ENCODE measurements at places on chromosomes 5 and 9.
A peak's percentile ranks its signal among the peaks of the same experiment; 100 is the strongest.

- no peak for ATAC-seq
These were observed 13.3 kb upstream of the GADD45G start for GRCh38 chr9:89591274-89592212.

DNA sequence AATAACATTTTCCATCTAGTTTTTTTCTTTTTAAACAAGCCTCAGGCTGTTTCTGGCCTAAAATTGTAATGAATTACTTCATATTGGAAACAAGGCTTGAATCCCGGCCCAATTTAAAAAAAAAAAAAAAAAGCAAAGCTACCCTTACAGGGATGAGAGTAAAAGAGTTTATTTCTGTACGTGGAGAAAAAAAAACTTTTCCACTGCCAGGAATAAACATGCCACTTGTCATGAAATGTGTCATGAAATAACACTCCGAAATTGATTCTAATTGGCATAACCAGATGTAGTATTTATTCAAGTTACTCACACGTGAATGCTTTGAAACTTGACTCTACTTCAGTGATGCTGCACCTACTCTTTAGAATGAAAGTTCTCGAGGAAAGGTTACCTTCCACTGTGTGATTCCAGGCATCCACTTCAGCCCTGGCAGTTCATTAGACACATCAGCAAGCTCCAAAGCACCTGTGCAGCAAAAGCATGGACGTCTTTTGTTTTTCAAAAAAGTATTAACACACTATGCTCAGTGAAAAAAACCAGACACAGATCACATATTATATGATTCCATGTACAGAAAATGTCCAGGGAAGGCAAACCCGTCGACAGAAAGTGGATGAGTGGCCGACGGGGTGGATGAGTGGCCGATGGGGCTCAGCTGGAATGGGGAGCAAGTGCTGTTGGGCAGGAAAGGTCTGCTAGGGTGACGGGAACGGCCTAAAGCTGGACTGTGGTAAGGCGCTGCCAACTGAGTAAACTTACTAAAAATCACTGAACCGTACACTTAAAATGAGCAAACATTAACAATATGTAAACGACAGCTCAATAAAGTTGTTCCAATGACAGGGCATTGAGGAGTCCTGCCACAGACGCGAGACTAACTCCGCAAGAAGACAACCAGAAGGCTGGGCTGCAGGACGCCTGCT, 21.2 kb downstream of the NSUN2 start:
- no peak for ATAC-seq

GRCh38 chr5:33441241-33442177, 744 bp downstream of the TARS1 start:
- ATAC-seq: peak; percentile 36

DNA sequence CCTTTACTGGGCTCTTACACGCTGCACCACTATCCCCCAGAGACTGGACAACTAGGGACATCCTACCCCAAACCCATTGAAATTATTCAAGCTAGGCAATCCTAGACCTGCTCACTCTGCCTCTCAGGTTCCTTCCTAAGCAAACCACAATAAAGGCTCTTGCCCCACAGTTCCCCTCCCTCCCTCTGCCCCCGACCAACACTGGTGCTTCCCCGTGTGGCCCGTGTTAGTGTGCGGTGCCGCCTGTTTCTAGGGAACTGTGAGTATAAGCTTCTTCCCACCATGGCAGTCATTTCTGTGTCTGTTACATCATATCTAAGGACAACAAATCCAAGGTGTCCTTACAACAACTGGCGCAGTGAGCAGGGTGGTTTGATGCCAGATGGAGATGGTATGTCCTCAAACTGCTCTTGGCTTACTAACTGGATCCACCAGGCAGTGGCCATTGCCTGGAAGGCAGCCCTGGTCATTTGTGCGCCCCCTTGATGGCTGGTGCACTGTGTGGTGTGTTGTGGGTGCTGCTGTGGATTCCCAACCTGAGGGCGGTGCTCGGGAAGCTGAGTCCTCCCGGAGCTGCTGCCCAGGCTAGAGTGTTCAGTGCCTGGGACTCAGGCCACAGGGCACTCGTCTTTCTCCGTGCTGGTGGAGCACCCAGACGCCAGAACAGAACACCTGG, 8.4 kb upstream of the MXD3 start:
- ATAC-seq: no peak

DNA sequence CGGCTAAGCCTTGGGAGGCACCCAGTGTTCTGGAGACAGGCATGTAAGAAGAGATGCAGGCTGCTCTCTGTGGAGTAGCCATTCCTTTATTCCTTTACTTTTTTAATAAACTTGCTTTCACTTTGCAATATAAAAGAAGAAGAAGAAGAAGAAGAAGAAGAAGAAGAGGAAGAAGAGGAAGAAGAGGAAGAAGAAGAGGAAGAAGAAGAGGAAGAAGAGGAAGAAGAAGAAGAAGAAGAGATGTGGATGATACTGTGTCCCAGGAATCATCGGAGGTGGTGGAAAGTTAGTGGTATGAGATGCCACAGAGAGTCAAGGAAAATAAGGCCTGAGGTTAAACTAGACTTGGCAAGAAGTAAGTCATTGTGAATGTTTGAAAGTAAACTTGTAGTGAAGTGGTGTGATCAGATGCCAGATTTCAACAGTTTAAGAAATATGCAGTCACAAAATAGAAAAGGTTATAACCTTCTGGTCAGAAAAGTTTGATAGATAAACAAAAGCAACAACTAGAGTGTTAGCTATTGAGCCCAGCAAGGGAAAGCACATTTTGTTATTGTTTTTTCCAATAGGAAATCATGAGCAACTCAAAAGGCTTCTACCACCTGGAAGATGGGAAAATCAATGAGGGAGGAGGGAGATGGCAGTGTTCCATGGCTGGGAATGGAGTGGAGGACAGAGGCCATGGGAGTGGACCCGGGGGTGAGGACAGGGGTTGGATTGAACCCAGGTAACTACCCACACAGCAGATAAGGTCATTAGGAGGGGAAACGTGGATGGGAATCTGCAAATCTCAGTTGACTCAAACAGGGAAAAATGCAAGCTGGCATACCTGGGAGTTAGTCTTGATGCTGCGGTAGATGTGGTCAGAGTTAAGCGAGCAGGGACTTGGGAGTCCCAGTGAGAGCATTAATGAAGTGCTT, 16.8 kb downstream of the AOPEP start:
- ATAC-seq: no peak

DNA sequence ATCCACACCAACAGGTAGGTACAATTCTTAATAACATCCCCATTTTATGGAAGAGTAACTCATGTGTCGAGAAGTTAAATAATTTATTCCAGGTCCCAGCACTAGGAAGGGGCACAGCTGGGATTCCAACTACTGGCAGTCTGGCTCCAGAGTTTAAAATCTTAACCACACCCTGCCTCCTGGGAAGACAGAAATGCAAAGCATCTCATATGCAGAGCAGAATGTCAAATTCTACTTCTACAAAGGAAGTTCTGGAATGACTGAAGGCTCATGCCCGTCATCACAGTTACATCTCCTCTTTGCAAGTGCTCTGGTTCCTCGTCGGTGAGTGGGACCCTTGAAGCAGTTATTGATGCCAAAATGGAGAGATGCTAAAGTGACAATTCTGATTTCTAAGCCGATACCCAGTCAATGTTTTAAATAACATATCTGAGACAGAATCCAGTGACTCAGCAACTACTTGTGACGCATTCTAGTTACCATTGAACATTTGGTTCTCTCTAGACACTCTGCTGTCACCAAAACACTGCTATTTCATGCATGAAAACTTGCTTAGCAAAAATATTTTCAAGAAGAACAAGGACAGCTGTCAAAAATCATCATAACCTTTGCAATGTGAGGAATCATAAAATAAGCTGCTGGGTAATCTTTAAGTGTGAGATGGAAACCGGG, 412.7 kb downstream of the CTNND2 start:
- no peak for ATAC-seq

GRCh38 chr5:90792725-90793124, 234.1 kb downstream of the ADGRV1 start:
- ATAC-seq: no peak

GRCh38 chr5:156359476-156359875, 32.5 kb downstream of the SGCD start:
- ATAC-seq: peak; percentile 80

GRCh38 chr5:115888027-115888426, 46.3 kb downstream of the AP3S1 start:
- peak; percentile 61 for ATAC-seq

GRCh38 chr5:178355671-178356070, 123.1 kb upstream of the PHYKPL start:
- ATAC-seq: no peak

- ATAC-seq: no peak
These were observed 145.7 kb upstream of the ERCC6L2 start for GRCh38 chr9:95729669-95730368.

GRCh38 chr5:77310494-77311213, 100.2 kb downstream of the PDE8B start:
- ATAC-seq: no peak

DNA sequence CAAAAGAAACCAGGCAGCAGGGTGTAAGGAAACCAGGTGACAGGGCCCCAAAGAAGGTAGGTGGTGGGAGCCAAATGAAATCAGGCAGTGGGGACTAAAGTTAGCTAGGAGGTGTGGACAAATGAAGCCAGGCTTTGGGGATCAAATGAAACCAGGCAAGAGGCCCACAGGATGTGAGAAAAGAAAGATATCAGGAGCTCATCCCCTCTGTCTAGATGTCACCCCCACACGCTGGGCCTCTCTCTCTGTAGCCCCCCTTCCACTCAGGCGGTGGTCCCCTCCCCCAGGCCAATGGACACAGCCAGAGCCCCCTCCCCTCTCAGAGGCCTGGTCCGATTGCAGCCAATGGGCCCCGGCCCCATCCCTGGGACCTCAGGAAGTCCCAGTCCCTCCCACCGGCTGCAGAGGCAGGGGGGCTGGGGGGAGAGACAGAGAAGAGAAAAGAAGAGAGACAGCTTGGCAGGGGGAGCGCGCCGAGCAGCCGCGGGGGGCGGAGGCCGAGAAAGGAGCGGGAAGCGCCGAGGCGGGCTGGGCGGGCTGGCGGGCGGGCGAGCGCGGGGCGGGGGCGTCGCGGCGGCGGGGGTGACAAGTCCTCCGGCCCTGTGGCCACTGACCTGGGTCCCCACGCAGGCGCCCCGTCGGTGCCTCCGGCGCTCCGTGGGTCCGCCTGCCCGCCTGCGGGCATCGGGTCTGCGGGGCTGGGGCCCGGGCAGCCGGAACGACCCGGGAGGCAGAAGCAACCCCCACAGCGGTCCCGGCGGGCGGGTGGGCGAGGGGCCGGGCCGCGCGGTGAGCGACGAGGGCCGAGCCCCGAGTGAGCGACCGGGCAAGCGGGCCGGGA, 11.9 kb downstream of the CNTFR start:
- ATAC-seq: no peak

- no peak for ATAC-seq
These were observed 83.9 kb downstream of the TMEM174 start for GRCh38 chr5:73256862-73257261.

DNA sequence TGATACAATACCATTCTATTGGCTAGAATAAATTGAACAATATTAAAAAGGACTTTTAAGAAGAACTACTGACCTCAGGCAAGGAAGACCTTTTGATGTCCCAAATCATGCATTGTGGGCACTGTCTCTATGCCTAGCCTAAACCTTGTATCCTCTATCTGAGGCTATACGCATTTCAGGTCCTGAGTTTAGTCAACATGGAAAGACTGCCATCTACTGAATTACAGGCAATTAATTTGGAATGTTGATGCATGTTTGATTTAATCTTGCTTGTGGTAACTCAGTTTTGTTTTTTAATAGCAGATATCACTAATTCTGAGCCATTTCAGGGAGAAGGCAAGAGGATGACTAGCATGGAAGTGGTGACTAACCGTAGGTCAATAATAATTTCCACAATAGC, 585.3 kb upstream of the CCNG1 start:
- ATAC-seq: no peak

- ATAC-seq: no peak
These were observed 34.2 kb downstream of the RAI14 start for GRCh38 chr5:34690301-34690700.

DNA sequence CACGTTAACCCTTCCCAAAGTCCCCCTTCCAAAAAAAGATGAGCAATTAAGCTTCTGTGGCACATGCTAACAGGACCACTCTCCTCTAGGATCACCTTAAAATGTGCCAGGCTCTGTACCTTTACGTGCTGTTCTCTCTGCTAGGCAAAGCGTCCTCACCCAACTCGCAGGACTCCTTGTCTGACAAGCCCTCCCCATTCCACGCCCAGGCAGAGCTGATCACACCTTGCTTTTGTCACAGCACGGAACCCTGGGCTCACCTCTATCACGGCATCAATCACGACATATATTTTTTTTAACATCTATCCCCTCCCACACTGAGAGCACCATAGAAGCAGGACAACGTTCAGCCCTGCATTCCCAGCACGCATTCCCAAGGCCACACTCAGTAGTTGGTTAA, 47.1 kb downstream of the CDK5RAP2 start:
- ATAC-seq: no peak

DNA sequence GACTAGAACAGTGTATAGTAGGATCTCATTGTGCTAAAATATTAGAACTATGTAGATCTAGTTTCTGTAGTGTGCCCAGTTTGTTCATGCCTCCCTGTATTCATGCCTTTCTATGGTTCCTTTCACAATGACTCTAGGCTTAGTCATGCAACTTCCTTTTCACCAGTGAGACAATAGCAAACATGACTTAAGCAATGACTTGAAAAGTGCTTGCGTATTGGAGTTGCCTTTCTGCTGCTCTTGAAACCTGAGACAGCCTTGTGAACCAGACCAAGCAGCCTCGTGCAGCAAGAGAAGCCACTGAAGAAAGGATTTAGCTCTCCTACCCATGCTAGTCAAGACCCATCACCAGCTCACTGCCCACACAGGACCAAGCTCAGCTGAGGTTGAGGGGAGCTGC, 294.5 kb upstream of the TAS2R1 start:
- ATAC-seq: peak; percentile 80

- no peak for ATAC-seq
These were observed 17.1 kb upstream of the RNF145 start for GRCh38 chr5:159226451-159226850.

DNA sequence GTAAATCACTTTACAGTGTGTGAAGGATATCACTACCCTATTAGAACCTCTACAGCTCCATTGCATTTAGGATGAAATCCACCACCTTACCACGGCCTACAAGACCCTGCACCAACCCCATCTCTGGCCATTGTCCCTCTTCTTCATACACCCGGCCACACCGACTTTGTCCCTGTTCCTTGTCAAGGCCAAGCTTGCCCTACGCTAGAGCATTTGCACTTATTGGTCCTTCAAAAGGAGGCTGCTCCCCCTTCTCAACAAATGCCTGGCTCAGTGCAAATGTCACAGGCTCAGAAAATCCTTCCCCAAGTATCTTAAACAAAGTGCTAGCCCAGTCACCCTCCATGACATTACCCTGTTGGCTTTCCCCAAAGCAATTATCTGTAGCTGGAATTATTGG, 4.1 kb upstream of the HRH2 start:
- no peak for ATAC-seq

Measured in SK-N-SH treated with all-trans-retinoic acid at 6 μM for 48 hours (cell line).